Spinal cord (tissue), 10 donors: ENCODE measurements at places on chromosomes 3 and 15. TPM values are rescaled to one million over a fixed set of nuclear protein-coding genes. Genes with fewer than 3 reads are reported as not detected.

FGF7 gene
- 5.6 TPM for total RNA-seq

MAP1A gene
- 148 TPM for total RNA-seq

POTEB2 gene
- total RNA-seq: not detected

C3orf80 gene
- 3.9 TPM for total RNA-seq

MKRN3 gene
- total RNA-seq: 7.4 TPM

ITGA11 gene
- 18.7 TPM for total RNA-seq

COL6A5 gene
- total RNA-seq: 0.20 TPM

FHIT gene
- 6.9 TPM for total RNA-seq

KBTBD13 gene
- total RNA-seq: not detected

FRMD4B gene
- total RNA-seq: 40.9 TPM

SAMMSON gene
- total RNA-seq: 0.17 TPM

BCL2A1 gene
- 9.7 TPM for total RNA-seq

CFAP91 gene
- 18.3 TPM for total RNA-seq

C3orf62 gene
- total RNA-seq: 4.5 TPM

P4HTM gene
- total RNA-seq: 69.0 TPM

GP9 gene
- total RNA-seq: 0.72 TPM

UBR1 gene
- 62.4 TPM for total RNA-seq
